ENCODE measurements at places on chromosomes 7 and 10.

DNA sequence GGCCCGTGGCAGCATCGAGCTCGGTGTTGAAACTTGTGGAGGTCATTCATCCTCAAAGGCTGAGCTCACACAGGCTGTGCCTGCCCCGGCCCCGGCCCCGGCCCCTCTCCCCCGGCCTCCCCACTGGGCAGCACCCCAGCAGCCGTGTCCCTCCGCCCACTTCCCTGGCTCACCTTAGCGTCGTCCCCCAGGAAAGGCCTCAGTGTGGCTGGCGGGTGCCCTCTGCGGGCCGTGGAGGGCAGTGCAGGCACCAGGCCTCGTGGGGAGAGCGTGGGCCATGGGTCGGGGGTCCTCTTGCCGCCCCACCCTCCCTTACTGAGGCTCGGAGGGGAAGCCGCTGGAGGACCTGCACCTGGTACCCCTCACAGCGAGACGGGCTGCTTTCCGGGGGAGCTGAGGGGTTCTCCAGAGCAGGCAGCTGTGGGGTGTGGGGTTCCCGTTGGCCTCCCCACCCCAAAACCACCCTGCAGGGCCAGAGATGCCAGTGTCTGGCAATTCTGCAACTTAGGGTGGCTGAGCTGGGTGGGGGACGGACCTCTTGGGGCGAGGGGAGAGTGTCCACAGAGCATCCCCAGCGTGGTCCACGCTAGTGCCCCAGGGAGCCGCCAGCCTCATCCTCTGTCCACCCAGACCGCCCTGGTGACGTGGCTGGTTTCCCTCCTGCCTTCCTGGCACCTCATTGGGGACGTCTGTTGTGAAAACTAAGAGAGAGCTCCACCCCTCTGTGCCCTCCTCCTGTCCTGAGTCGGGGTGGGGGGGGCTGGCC is 44.2 kb upstream of the DPYSL4 start:
- DNase-seq, result no peak

DNA sequence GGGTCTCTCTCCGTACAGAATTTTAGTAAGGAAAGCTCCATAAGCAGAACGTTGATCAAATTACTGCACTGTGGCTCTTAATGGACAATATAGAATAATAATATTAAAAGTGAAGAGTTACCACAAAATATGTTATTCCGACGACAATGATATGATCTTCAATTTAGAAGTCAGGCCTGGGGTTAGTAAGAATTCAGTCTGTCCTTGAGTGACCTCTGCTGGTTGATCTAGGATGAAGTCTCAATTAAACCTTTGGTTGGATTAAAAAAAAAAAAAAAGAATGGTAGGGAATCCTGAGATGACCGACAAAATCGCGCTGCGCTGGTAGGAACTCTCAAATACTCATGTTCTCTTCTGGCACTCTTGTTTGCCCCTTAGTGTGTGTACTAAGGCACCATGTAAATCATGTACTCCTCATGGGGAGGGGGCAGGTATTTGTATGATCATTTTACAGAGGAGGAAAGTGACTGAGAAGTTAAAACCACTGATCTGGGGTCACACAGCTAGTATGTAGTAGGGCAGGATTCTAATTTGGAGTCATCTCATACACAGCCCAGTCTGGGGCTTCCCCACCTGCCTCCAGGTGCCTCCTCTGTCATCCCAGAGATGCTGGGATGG is 161.3 kb upstream of the NPVF start:
- peak; percentile 13 for DNase-seq

DNA sequence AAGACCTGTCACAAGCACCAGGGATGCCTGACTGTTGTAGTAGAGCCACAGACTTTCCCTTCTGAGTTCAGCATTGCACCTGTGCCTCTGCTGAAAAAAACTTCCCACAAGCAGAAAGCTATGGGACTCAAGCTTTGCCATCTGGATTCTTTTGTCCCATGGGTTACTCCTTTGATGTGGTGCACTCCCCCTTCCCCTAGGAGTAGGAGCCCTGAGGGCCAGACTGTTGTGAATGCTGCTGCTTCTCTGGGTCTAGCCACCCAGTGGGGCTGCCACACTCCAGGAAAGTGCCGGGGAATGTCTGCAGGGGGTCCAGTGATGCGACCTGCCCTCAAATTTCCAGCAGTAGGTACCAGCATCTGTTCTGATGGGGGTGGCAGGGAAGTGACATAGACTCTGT is 11.7 kb downstream of the CASP7 start:
- no peak for DNase-seq

- no peak for DNase-seq
These were observed 176.3 kb downstream of the WNT2 start for GRCh38 chr7:117146511-117146910.

- DNase-seq, result no peak
These were observed 934.9 kb upstream of the AUTS2 start for GRCh38 chr7:68663392-68663791.
